ENCODE measurements at places on chromosomes 11 and 22.

GRCh38 chr11:66766681-66767080 is 37.7 kb upstream of the SPTBN2 start:
- no peak for DNase-seq

DNA sequence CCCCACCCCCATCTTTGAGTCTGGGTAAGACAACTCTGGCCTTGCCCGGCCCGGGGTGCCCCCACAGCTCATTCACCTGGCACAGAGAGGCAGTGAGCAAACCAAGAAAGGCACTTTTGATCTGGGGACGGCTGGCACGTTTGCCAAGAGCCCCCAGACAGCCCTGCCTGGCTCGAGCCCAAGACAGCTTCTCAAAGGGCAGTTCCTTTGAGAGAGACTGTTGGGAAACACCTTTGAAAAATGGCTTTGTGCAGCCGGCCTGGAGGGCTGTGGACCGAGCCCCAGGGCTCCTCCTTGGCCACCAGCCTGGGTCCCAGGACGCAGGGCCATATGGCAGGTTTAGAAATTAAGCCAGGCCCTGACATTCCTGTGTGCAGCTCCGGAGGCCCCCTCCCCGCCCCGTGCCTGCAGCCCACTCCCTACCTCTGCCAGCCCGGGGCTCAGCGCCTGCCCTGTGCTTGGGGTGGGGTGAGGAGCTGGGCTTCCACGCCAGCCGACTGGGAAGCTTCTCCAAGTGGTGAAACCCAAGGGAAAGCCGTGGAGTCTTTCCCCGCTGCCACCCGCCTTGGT is 50.2 kb upstream of the SMIM38 start:
- DNase-seq = no peak

GRCh38 chr11:66857234-66857926 is 516 bp downstream of the LRFN4 start:
- DNase-seq = no peak

- no peak for DNase-seq
Measured at GRCh38 chr11:131665344-131665968, 295.0 kb downstream of the NTM start.

DNA sequence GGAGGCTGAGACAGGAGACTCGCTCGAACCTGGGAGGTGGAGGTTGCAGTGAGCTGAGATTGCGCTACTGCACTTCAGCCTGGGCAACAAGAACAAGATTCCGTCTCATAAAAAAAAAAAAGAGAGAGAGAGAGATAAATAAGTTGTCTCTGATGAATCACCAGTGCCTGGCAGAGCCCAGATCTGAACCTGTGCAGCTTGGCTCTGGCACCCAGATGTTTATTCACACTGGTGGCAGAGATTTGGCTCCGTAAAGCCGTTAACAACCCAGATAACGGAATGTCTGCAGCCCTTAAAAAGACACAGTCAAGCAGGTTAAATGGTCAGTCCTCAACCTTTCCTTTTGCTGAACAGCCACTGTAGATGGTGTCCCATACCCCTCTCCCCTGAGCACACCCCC is 33.5 kb upstream of the RTL6 start:
- no peak for DNase-seq

DNA sequence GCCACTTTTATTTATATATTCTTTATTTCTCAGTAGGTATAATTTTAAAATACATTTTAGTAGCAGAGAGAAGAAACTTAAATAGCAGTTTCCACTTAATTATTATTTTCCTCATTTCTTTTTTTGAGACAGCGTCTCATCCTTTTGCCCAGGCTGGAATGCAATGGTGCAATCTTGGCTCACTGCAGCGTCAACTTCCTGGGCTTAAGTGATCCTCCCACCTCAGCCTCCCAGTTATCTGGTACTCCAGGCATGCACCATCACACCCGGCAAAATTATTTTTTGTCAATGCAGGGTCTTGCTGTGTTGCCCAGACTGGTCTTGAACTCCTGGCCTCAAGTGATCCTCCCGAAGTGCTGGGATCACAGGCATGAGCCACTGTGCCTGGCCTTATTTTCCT is 38.3 kb downstream of the ATG13 start:
- DNase-seq = no peak

GRCh38 chr22:19913337-19913936 is 28.1 kb upstream of the COMT start:
- DNase-seq = no peak

DNA sequence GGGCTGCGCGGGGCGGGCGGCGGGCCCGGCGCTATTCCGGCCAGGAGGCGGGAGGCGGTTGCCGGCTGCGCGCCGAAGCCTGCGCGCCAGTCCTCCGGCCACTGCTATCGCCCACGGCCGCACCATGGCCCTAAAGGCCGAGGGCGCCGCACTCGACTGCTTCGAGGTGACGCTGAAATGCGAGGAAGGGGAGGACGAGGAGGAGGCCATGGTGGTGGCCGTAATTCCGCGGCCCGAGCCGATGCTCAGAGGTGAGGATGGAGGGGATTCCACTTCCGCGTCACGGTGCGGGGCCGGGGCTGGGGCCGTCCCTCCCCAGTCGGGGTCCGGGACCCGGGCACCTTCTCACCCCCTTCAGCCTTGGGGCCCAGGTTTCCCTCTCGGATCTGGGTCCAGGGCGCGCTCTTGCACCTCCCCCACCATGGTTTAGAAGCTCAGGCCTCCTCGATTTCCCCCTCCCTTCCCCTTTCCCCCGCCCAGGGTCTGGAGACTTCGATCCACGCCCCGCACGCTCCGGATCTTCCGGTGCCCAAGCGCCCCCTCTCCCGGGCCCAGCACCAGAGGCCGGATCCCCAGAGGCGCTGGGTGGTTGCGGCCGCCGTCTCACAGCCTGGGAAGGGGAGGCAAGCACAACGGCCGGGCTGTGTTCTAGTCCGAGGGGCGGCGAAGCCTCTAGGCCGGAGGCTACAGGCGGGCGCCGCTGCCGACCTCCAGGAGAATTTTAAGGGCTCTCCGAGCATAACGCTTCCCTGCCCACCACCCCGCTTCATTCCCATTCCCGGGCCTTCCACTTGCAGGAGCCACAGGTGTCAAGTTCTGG is 517 bp downstream of the SPINDOC start:
- no peak for DNase-seq

- DNase-seq = no peak
Measured at GRCh38 chr11:289398-289711, 429 bp downstream of the PGGHG start.

GRCh38 chr11:17563231-17563646 is 16.2 kb downstream of the OTOG start:
- no peak for DNase-seq

GRCh38 chr11:36347384-36347906 is 51.4 kb downstream of the PRR5L start:
- DNase-seq = no peak

- DNase-seq = no peak
Measured at GRCh38 chr11:10413268-10413667, 41.8 kb upstream of the AMPD3 start.

DNA sequence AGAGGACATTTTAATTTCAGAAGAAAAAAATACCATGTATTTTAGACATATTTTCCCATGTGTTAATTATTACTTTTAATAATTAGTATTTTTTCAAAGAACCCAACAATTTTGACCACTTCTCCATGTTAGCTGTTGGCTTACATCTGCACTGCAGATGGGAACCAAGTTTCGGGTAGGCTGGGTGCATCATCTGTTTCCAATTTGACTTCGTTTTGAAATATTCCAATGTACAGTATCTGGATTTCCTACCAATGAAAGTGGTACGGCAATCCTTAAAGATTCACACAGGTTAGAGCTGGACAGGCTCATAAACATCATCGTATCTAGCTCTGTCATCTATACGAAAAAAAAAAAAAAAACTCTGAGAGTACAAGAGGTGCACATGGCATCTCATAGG is 670.2 kb downstream of the OPCML start:
- no peak for DNase-seq

- DNase-seq = no peak
Measured at GRCh38 chr22:40449676-40450035, 79.3 kb downstream of the SGSM3 start.

DNA sequence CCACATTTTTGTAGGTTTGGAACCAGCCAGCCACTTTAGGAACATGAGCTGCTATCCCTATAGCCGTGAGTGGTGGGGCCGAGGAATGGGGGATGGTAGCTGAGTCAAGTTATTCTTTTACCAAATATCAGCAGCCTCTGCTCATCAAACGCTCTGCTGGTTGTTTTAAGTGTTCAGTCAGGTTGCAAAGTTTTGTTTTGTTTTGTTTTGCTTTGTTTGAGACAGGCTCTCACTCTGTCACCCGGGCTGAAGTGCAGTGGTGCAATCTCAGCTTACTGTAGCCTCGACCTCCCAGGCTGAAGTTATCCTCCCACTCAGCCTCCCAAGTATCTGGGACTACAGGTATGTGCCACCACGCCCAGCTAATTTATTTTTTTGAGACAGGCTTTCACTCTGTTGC is 14.4 kb downstream of the CABIN1 start:
- no peak for DNase-seq

- no peak for DNase-seq
Measured at GRCh38 chr11:119651802-119652584, 77.0 kb downstream of the NECTIN1 start.

DNA sequence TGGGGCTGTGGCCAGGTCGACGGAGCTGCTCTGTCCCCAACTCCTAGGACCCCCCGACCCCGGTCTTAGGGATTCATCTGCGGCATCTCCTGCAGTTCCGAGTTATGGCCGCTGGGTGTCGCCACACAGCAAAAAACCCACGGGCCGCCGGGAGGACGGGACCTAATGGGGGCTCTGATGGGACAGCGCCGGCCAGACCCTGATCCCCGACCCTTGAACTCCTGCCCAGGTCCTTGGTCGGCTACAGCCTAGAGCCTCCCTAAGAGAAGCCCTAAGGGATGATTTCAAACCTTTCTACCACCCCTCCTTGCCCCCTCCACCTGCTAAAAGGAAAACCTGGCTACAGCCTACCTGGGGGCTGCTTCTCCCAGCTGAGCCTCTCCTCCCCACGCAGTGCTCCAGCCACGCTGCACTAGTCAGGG is 30.8 kb upstream of the LRRC10B start:
- peak; percentile 30 for DNase-seq

DNA sequence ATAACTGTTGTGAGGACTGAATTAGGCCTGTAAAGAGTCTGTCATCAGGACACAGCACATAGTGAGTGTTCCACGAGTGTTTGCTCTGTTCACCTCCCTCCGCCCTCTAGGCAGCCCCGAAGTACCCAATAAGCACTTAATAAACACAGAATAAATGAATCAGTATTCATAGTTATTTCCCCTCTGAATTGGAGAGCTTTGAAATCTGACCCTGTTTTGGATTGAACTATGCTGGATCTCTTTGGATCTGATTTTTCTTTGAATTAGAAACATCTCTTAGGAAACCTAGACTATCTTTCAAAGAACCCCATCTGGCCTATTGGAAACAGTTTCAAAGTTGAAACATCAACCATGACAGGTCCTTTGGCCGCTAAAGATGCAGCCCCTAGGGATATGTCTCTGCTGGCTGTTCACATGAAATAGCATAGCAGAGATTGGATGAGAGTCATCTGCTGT is 615.5 kb downstream of the NTM start:
- DNase-seq = no peak

DNA sequence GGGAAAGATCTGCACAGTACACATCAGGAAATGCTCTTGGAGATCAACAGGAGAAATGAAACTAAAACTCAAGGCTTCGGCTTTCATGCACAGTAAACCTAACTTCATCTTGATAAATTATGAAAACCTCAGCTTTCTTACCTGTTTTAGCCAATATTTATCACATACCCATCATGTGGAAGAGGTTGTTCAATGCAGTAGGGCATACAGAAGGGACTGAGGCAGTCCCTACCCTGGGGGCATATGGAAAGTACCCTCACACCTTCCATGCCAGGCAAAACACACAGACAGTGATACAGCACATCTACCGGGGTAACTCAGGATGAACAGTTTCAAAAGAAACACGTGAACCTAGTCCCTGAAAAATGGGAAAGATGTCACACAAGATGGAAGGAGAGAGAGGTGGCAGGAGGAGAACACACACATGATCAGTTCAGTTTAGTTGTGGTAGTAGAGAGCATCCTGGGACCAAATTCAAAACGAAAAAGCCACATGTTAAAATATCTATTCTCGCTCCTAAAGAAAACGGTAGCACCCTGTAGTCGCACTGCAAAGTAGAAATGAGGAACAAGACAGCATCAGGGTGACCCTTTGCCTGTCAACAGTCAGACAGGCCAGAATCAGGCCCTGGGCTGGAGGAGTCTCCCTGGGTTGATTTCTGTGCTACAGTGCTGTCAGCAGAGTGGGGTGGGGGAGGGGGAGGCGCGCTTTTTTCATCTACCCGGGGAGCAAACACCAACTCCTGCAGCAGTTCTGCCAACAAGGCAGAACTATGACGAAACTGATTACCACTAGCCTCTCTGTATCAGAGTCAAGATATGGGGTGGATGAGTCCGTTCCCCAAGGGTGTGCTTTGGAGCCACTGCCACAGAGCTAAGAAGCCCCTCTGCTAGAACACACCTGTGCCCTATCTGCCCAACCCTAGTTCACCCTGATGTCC is 1.3 kb downstream of the HIRA start:
- no peak for DNase-seq

GRCh38 chr11:129023968-129024676 is 81.5 kb upstream of the TP53AIP1 start:
- no peak for DNase-seq

DNA sequence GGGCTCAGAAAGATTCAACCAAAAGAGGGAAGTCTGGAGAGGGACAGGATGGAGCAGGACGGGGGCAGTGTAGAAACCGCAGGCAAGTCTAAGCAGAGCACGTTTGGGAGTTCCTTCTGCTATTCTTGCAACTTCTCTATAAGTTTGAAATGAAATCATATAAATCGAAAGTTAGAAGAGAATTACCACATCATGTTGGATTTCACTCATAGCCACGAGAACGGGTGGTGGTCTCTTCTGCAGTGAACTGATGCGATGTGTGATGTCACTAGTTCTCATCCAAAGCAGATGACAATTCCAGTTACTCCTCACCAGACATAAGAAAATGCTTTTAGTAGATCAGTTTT is 36.0 kb downstream of the KCNQ1 start:
- no peak for DNase-seq
